ENCODE measurements at places on chromosomes 16 and 17. TPM values are rescaled to one million over a fixed set of nuclear protein-coding genes. Genes with fewer than 3 reads are reported as not detected.

Gene NPIPA7
- total RNA-seq = 5.7 TPM

Gene G6PC1
- total RNA-seq = not detected

DNA sequence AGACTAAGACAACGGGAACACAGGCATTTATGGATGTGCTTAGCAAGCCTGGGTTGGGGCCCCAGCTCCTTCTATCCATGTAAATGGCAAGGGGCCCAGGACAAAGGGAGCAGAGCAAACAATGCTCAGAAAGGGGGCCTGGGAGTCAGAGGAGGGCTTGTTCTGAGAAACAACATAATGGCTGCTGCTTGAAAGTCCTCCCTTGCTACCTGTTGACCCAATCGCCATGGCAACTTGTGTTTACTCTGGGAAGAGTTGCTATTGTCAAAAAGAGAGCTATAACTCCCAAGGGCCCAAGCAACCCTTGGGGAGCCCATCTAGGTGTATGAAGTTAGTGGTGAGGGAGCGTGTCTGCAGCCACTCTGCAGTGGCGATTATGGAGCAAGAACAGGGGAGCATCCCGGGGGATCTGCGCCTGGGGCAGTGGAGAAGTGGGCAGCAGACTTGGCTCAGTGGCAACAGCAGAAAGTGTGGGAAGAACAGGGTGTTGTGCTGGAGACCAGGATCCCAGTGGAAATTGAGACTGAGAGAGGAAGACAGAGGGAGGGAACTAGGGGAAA is 118.7 kb upstream of the NLRP1 start:
- no peak for DNase-seq

DNA sequence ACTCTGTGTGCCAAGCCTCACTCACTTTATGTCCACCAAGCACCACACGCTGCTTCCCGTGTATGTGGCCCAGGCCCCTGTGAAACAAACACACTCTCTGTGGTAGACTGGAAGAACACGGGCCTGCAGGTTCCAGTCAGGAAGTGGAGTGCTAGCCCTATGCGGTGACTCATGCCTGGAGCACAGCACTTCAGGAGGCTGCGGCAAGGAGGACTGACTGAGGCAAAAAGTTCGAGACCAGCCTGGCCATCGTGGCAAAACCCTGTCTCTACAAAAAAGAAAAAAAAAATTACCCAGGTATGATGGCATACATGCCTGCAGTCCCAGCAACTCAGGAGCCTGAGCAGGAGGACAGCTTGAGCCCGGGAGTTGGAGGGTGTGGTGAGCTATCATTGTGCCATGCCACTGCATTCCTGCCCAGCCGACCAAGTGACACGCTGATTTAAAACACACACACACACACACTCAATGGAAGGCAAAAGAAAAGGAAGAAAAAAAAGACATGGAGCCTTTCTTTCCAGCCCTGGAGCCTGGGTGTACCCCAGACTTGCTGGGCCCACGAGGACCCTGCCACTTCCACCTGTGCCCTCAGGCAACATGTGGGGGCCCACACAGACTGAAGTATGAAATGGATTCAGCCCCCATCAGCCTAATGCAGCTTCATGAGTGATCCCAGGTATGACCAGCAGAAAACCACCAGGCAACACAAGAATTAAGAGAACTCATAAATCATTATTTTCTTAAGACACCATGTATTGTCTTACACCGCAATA is 126.6 kb downstream of the ANKRD11 start:
- DNase-seq = peak; percentile 64

- DNase-seq = no peak
Measured at GRCh38 chr17:14553847-14554246, 253.0 kb downstream of the HS3ST3B1 start.
